ENCODE measurements at places on chromosomes 3 and 15.

DNA sequence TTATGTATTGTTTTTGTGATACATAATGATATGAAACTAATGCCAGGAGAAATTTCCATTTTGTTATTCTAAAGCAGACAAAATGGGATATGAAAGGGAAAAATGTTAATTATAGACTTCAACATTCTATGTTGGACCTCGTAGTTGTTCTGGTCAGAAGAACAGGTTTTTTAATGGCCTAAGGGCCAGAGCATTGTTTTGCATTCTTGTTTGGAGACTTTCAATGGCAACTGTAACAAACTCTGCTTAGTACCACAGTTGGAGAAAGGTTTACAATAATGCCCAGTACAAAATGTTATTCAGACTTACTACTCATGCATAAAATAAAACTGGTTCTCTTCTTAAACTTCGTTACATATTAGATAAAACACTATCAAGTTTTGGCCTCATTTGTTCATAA, 12.2 kb downstream of the PPARG start:
- no peak for DNase-seq

GRCh38 chr3:4895838-4896237, 83.4 kb upstream of the BHLHE40 start:
- no peak for DNase-seq

GRCh38 chr3:53709860-53710674, 136.2 kb downstream of the CHDH start:
- peak; percentile 89 for DNase-seq

GRCh38 chr15:31360843-31361763, 34.5 kb downstream of the KLF13 start:
- DNase-seq: no peak

- DNase-seq: no peak
Measured at GRCh38 chr3:54191220-54191619, 68.9 kb downstream of the CACNA2D3 start.

GRCh38 chr3:57788624-57789018, 32.5 kb downstream of the SLMAP start:
- no peak for DNase-seq

- no peak for DNase-seq
Measured at GRCh38 chr15:34850121-34850520, 54.8 kb upstream of the ACTC1 start.

DNA sequence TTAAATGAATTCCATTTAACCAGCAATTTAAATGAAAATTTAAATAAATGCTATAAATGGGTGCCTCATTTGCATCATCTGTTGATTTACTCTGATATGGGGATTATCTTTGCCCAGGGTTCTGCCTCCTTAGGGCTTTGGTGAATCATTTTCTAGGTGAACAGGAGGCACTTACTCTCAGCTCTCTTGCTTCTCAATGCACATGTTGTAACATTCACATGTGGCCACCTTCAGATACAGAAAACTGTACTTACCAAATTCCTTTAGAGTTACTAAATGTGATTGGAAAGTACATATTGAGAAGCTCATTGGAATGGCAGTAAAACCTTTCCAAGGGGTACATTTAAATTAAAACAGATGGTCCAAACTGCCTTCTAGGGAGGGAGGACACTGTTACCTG, 20.8 kb downstream of the GADL1 start:
- DNase-seq: no peak

GRCh38 chr3:104438706-104439105, 928.0 kb upstream of the ALCAM start:
- DNase-seq: no peak

- no peak for DNase-seq
Measured at GRCh38 chr3:10753964-10754363, 62.1 kb upstream of the SLC6A11 start.

DNA sequence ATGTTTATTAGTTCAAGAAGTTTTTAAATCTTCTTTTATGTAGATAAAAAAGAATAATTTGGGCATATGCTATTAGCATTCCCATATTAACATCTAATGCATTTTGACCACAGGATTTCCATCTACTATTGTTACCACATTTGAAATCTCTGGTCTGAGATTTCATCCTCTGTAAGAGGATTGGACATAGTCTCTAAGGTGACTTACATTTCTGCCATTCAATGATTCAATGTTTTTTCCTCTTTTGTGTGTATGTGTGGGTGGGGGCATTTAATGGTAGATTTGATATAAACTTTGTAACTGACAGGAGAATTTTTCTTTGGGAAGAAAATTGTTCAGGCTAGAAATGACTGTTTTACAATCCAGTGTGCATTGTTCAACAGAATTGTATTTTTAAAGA, 307.3 kb upstream of the RBMS3 start:
- no peak for DNase-seq

DNA sequence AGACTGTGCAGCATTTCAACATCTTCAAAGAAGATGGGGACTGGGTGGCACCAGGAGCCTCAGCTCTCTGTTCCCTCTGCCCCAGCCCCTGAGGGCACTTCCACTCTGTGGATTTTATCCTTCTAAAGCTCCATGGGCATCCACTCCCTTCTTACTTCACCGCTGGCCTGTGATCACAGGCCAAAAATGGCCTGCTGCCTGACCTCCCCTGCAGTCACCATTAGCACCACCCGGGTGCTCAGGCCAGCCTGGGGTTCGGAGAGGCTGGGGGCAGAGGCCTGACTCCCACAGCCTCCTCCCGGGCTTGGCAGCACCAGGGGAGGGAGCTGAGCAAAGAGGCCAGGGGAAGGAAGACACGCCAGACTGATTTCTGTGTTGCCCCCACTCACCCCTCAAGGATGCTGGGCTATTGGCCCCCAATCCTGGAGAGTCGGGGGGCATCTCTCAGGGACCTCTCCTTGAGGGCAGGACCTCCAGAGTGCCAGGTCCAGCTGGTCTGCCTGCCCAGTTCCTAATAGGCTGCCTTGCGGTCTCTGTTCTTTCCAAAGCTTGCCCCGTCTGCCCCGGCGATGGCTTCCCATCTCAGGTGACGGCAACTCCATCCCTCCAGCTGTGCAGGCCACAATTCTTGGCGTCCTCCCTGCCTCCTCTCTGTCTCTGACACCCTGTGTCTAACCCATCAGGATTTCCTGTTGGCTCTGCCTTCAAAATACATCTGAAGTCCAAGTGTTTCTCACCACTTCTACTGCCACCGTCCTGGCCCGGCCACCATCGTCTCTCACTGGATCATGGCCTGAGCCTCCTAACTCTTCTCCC, 67.1 kb downstream of the EXOG start:
- no peak for DNase-seq

GRCh38 chr3:127960421-127960965, 45.5 kb downstream of the KBTBD12 start:
- DNase-seq: no peak

DNA sequence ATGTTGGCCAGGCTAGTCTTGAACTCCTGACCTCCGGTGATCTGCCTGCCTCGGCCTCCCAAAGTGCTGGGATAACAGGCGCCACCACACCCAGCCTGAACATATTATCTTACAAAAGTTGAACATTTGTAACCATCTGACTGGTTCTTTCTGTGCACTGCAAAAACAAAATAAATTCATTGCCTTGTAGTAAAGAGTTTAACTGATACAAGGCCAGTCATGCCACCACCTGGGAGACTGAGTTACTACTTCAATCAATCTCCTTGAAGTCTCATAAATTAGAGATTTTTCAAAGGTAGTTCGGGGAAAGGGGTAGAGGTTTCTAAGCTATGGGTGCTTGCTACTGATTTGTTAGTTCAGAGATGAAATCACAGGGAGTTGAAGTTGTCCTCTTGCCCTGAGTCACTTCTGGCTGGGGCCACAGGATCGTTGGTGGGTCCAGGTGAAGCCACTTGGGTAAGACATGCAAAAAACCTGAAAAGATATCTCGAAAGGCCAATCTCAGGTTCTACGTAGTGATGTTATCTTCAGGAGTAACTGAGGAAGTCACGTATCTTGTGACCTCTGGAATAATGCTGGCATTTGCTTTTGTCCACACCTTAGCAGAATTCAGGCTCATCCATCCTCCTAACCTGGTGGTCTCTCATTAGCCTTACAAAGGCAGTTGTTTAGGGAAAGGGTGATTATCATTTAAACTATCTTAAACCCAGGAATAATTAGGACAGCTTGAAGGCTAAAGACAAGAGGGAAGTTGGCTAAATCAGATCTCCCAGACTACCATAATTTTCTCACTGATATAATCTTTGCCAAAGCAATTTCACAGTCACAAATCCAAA, 33.7 kb downstream of the ZBTB11 start:
- DNase-seq: no peak

GRCh38 chr15:70196372-70197316, 98.9 kb upstream of the TLE3 start:
- peak; percentile 64 for DNase-seq

DNA sequence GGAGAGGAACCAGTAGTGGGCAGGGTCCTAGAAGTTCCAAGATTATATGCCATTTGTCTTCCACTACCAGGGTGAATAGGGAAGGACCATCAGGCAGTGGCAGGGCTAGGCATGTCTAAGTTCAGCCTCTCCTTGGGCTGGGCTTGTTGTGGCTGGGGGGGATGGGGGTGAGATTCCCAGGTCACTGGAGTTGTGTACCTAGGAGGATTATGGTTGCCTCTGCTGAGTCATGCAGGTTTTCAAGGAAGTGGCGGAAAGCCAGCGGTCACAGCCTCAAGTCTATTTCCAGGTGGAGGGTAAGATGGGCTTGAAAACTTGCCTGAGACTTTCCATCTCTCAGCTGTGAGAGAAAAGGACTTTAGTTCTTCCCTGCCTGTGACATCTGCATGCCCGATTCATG, 1407.1 kb downstream of the SI start:
- no peak for DNase-seq

DNA sequence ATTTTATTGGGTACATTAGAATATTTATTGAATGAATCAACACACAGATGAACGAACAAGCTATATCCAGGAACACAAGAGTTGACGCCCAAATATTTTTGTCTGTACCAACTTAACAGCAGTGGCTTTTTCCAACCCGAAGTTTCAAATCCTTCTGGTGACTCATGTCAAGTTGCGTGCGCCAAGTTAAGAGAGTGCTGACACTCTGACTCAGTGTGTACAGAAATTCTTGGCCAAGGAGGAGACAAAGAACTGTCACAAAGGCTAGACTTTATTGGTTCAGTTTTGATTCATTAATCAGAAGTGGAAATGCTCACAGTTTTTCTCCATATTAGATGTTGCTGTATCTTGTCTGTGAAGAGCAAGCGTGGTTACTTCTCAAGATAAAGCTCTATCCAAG, 59.6 kb upstream of the TSC22D2 start:
- no peak for DNase-seq

- DNase-seq: no peak
Measured at GRCh38 chr15:33649217-33649933, 318.9 kb upstream of the CHRM5 start.

GRCh38 chr3:186002884-186003472, 65.2 kb upstream of the TRA2B start:
- peak; percentile 53 for DNase-seq

GRCh38 chr3:148077318-148077923, 620.3 kb upstream of the AGTR1 start:
- no peak for DNase-seq

DNA sequence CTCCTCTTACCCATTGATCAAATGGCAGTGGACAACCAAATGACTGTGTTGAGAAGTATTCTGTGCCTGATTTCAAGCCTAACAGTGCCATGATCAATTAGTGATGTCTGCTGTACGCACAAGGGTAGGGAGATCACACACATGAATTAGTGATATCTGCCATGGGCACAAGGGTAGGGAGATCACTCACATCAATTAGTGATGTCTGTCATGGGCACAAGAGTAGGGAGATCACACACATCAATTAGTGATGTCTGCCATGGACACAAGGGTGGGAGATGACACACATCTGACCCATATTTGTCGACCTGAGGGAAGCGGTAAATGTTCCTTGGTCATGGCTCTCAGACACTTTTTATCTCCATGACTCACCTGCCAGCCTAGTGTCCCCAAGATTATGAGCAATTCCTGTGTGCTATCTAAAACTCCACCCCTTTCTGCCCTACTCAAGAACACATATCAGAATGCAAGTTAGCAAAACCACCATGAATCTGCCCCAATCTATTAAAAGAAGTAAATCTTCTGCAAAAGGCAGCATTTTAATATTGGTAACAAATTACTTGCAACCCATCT, 165.0 kb downstream of the NTRK3 start:
- DNase-seq: no peak

- no peak for DNase-seq
Measured at GRCh38 chr15:74171965-74172541, 1.5 kb upstream of the ISLR start.

- DNase-seq: no peak
Measured at GRCh38 chr3:63791974-63792373, 27.1 kb upstream of the C3orf49 start.

GRCh38 chr3:14285548-14285925, 106.9 kb downstream of the LSM3 start:
- DNase-seq: no peak

DNA sequence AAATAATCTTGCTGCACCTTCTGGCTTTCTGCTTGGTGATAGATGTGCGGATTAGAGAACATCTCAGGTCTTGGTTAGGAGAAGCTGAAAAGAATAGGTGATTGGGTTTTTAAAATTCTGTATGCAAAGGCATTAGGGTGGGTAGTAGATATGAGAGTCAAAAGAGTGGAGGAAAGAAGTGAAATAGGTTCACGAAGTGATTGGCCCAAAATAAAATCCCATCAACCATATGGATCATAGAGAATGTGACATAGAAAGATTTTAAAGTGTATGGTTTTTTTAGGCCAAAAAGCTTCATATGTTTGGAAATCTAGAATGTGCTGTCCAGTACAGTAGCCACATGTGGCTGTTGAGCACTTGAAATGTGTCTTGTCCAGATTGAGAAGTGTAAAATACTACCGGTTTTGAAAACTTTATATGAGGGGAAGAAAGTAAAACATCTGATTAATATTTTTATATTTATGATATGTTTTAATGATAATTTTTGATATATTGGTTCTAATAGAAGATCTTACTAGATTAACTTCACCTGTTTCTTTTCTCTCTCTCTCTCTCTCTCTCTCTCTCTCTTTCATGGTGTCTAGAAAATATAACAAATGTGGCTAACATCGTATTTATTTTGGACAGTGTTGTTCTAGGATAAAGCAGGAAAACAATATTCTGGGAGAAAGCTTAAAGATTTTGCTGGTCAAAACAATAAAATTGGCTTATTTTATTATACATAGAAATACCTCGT, 2.9 kb downstream of the MBNL1 start:
- no peak for DNase-seq

DNA sequence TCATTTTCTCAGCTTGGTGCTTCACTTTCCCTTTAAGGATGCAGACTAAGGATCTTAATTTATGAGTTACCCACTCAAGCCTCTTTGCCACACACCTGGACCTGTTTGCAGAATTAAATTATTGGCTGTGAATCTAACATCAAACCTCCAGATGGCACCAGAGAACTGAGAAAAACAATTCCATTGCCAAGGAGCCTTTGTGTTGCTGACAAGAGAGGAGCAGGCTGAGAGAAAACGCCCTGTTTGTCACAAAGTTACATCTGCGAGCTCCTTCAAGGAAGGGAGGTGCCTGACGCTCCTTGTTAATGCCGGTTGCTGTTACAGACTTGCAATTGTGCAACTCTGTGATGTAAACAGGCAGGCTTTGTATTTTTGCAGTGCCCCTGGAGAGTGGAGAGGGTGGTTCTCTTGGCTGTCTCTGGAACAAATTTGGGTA, 36.3 kb upstream of the TMC3 start:
- DNase-seq: peak; percentile 62

- DNase-seq: no peak
Measured at GRCh38 chr15:26038693-26039092, 175.6 kb upstream of the ATP10A start.

Data from H1 (cell line).